ENCODE measurements at places on chromosomes 1 and 21. TPM values are rescaled to one million over a fixed set of nuclear protein-coding genes. Genes with fewer than 3 reads are reported as not detected.

Gene SFT2D2
- total RNA-seq, result 30.8 TPM

Gene DRAXIN
- total RNA-seq, result 0.18 TPM

DNA sequence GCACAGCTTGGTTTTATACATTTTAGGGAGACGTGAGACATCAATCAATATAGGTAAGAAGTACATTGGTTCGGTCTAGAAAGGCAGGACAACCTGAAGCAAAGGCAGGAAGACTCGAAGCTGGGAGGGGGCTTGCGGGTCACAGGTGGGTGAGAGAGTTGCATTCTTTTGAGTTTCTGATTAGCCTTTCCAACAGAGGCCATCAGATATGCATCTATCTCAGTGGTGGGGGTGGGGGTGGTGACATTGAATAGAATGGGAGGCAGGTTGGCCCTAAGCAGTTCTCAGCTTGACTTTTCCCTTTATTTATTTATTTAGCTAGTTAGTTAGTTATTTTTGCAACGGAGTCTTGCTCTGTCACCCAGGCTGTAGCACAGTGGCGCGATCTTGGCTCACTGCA lies 85.6 kb downstream of the WDR4 start:
- DNase-seq, result no peak

DNA sequence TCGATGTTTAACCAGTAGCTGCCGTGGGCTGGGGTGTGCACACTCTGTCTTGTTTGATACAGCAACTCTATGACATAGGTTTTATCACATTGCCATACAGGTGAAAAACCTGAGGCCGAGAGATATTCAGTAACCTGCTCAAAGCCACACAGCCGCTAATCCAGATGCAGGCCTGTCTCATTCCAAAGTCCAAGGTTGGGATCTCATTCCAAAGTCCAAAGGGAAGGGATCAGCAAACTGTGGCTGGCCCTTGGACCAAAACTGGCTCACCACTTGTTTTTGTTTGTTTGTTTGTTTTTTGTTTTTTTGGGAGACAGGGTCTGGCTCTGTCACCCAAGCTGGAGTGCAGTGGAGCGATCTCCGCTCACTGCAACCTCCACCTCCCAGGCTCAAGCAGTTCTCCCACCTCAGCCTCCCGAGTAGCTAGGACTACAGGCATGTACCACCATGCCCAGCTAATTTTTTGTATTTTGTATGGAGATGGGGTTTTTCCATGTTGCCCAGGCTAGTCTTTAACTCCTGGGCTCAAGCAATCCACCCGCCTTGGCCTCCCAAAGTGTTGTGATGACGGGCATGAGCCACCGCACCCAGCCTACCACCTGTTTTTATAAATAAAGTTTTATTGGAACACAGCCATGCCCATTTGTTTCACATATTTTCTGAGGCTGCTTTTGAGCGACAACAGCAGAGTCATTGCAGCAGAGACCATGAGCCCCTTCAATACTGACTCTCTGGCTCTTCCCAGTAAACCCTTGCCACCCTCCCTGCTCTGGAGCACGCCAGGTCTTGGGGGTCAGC lies 163.4 kb upstream of the TMEM51 start:
- no peak for DNase-seq

GRCh38 chr1:92968138-92969032 lies 7.1 kb upstream of the DIPK1A start:
- DNase-seq, result no peak

GRCh38 chr1:55447488-55447887 lies 232.3 kb upstream of the USP24 start:
- no peak for DNase-seq
